Cardiac septum (tissue), 1 donor: ENCODE measurements at places on chromosomes 5 and 9. TPM values are rescaled to one million over a fixed set of nuclear protein-coding genes. Genes with fewer than 3 reads are reported as not detected.
A peak's percentile ranks its signal among the peaks of the same experiment; 100 is the strongest.

- no peak for DNase-seq
Measured at GRCh38 chr5:96837303-96837702, 29.6 kb upstream of the ERAP1 start.

GRCh38 chr5:60382716-60383115 lies 317.2 kb downstream of the DEPDC1B start:
- no peak for DNase-seq

The ADAMTS16 gene
- total RNA-seq = not detected

- peak; percentile 20 for DNase-seq
Measured at GRCh38 chr9:34686231-34686630, 4.8 kb downstream of the CCL19 start.
